ENCODE measurements at places on chromosomes 6 and 20. TPM values are rescaled to one million over a fixed set of nuclear protein-coding genes. Genes with fewer than 3 reads are reported as not detected.

DNA sequence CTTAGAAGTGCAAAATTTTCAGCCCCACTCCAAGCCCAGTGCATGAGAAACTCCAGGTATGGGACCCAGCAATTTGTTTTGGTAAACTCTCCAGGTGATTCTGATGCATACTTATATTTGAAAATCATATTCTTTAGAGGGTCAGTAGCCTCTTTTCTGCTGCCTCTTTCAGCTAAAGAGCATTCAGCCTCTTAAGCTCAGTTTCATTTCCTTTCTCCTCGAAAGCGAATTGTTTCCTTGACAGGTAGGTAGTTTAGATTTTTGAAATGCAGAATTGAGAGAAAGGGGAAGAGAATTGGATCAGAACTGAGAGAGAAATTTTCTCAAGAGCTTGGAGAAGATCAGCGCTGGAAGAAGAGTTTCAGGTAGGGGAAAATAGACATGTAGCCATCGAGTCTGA, 995.8 kb upstream of the FLRT3 start:
- H3K27me3 ChIP-seq, result no peaks in the 10 kb centered on the region
- H3K27ac ChIP-seq, result no peak overlapping the region
- H3K4me3 ChIP-seq, result no peak overlapping the region
- no peaks in the 10 kb centered on the region for H3K36me3 ChIP-seq

DNA sequence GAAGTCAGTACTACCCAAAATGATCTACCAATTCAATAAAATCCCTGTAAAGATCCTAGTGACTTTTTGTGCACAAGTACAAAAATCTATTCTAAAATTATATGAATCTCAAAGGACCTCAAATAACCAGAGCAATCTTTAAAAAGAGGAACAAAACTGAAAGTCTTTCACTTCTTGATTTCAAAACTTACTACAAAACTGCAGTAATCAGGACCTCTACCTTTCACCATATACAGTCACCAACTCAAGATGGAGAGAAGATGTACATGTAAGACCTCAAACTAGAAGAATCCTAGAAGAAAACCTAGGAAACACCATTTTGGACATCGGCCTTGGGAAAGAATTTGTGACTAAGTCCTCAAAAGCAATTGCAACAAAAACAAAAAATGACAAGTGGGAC, 109.5 kb upstream of the CD93 start:
- no peaks in the 10 kb centered on the region for H3K27me3 ChIP-seq
- no peak overlapping the region for H3K27ac ChIP-seq
- no peak for DNase-seq
- H3K36me3 ChIP-seq, result no peaks in the 10 kb centered on the region

SYNJ2 gene
- total RNA-seq, result 12.3 TPM

DNA sequence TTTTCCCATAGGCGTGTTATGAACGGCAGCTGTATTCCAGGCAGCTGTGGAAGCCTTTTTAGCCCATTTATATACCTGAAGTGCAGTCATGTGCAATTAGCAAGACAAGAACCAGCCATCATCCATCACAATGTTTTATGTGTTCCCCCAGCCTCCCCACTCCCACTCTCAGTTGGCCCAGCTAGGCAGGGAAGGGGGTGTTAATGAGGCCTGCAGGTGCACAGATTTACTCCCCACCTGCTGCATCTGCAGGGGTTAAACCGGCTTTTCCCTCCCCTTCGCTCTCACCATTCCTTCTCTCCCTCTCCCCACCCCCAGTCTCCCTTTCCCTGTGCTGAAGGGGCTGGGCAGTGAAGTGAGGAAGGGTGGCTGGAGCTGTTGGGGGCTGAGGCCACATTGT, 149.8 kb upstream of the AKAP12 start:
- H3K4me3 ChIP-seq, result no peak overlapping the region
- DNase-seq, result no peak
- no peaks in the 10 kb centered on the region for H3K27me3 ChIP-seq
- no peaks in the 10 kb centered on the region for H3K36me3 ChIP-seq
- H3K27ac ChIP-seq, result no peak overlapping the region

DNA sequence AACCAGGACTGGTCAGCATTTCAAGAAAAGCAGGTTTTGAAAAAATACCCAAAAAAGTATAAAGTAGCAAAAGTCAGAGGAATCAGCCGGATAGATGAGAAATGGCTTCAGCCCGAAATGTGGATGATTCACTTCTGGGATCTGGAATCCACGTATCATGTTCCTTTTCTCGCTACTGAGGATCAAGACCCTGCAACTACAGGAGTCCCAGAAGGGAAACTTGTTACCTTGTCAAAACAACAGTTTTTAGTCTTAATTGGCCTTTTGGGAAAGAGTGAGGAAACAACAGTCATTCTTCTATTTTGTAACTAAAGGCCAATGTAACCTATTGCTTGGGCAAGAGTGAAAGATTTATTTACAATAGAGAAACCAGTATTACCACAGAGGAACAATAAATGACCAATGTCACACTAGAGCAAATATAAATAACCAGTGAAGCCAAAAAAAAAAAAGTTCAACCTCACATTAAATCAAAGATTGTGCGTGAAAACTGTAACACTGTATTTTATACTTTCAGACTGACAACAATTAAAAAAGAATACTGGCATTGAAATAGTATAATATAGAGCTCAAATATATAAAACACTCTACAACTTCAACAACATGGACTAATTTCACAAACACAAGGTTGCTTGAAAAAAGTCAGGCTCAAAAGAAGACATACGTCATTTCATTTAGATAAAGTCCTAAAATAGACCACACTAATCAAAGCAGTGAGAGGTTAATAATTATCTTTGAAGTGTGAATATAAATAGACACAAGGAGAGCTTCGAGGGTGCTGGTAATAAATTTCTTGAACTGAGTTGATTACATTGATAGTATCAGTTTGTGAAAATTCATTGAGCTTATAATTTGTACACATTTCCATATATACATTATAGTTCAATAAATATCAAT, 116.2 kb downstream of the GFRAL start:
- no peak overlapping the region for H3K27ac ChIP-seq
- no peaks in the 10 kb centered on the region for H3K36me3 ChIP-seq
- no peak for DNase-seq
- no peaks in the 10 kb centered on the region for H3K4me1 ChIP-seq
- H3K27me3 ChIP-seq, result no peaks in the 10 kb centered on the region

DNA sequence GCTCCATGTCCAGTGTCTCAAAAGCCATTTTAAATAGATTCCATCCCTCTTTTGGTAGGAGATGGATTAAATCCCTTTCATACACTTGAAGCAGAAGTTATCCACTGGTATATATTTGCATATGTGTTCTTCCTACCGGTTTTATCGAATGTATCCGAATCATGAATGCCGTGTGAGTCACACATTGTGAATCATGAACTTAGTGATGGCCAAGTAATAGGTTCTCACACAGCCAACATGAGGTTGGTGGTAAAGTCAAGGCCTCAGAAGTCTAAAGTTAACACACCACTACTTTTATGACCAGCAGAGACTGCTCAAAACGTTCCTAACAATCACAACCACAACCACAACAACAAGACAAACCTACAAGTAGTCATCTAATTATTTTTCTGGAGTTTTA, 345.5 kb downstream of the THBS2 start:
- DNase-seq, result no peak
- no peak overlapping the region for H3K27ac ChIP-seq
- H3K4me1 ChIP-seq, result no peaks in the 10 kb centered on the region
- H3K36me3 ChIP-seq, result no peaks in the 10 kb centered on the region

- H3K27me3 ChIP-seq, result no peaks in the 10 kb centered on the region
- no peak overlapping the region for H3K4me3 ChIP-seq
- peak overlapping the region; percentile 62 for H3K27ac ChIP-seq
Measured at GRCh38 chr6:164010441-164011103, 596.1 kb downstream of the QKI start.

DNA sequence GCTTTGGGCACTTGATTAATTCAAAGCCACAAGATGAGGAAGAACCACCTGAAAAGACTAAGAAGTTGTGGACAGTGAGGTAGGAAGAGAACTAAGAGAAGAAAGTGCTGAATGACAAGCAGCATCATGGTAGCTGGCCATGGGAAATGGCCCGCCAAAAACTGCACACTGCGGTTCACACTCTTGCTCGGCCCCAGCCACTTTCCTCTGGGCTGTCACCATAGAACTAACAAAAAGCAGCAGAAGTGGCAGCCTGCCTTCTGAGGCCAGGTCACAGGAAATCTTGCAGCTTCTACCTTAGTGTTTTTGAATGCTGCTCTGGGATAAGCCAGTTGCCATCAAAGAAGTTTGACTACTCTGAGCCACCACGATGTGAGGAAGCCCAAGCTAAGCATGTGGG, 34.8 kb upstream of the ZNFX1 start:
- H3K4me1 ChIP-seq, result no peaks in the 10 kb centered on the region
- H3K36me3 ChIP-seq, result no peaks in the 10 kb centered on the region
- H3K27ac ChIP-seq, result no peak overlapping the region
- no peak for DNase-seq

DNA sequence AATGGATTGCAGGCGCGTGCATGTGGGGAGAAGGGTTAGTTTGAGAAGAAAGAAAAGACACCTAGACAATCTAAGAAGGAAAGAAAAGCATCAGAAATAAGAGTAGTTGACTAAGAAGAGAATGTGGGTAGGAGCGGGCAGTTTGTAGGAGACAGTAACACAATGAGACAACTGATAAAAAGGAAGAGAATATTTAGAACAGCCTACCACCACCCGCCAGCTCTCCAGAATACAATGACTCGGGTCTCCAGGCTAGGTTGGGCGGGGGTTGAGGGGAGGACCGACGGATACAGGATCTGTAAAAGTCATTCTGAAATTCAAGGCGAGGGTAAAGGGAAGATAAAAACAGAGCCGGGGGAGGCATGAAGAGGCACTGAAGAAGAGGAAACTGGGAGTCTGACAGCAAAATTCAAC, 712 bp downstream of the ABHD16A start:
- peak overlapping the region; percentile 99 for H3K27ac ChIP-seq
- H3K27me3 ChIP-seq, result no peaks in the 10 kb centered on the region
- peaks cover 43% of the 10 kb centered on the region for H3K4me1 ChIP-seq
- no peak for DNase-seq
- H3K36me3 ChIP-seq, result peaks cover 20% of the 10 kb centered on the region

SRMS gene
- not detected for total RNA-seq

DNA sequence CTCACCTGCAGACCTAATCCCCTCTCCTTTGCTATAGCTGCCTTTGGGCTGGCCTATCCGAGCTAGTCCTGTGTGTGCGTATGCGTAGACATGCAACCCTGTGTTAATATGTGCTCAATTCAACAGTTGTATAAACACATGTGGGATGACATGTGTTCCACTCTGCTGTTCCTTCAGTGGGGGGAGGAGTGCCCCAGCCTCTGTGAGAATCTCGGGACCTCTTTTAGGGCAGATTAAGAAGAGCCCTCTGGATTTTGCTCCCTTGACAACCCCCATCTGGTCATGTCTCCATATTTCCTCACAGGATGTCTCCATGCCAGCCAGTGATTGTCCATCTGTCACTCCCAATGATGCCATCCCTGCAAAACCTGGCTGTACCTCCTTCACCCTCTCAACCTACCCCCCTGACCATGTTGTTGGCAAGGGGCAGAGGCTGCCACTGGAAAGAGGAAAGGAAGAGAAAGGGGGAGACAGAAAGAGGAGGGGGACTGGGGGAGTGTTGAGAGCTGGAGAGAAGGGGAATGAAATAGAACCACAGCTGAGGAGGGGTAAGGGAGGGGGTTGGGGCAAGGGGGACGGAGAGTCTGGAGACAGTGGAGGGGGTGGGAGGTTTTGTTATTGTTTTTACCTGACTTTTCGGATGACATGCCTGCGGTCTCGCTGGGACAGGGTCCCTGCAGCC, 417 bp downstream of the PRRT1 start:
- H3K4me1 ChIP-seq, result peaks cover 39% of the 10 kb centered on the region
- no peak for DNase-seq
- H3K36me3 ChIP-seq, result peaks cover 7% of the 10 kb centered on the region
- H3K27ac ChIP-seq, result no peak overlapping the region
- H3K27me3 ChIP-seq, result peaks cover 52% of the 10 kb centered on the region

TRIM31 gene
- not detected for total RNA-seq

GRCh38 chr20:59576216-59576953, 28.0 kb upstream of the PHACTR3 start:
- no peak for DNase-seq
- peaks cover 68% of the 10 kb centered on the region for H3K27me3 ChIP-seq
- peak overlapping the region; percentile 65 for H3K4me3 ChIP-seq
- no peaks in the 10 kb centered on the region for H3K36me3 ChIP-seq

DEF6 gene
- total RNA-seq, result 1.0 TPM

- no peak overlapping the region for H3K4me3 ChIP-seq
- no peak overlapping the region for H3K27ac ChIP-seq
- no peaks in the 10 kb centered on the region for H3K36me3 ChIP-seq
- no peak for DNase-seq
- no peaks in the 10 kb centered on the region for H3K4me1 ChIP-seq
Measured at GRCh38 chr6:82584194-82584695, 220.6 kb downstream of the TPBG start.

- H3K4me1 ChIP-seq, result peaks cover 19% of the 10 kb centered on the region
- H3K27me3 ChIP-seq, result peaks cover 10% of the 10 kb centered on the region
- H3K4me3 ChIP-seq, result peak within 1 kb of the TSS; percentile 67
Measured at GRCh38 chr6:32940656-32941213, at the start of gene HLA-DMB. HLA-DMB (minus strand) TSS chr6:32941028; CDS start chr6:32940807, 221 bp downstream.

- H3K27me3 ChIP-seq, result no peaks in the 10 kb centered on the region
- H3K36me3 ChIP-seq, result no peaks in the 10 kb centered on the region
- H3K4me1 ChIP-seq, result no peaks in the 10 kb centered on the region
- no peak for DNase-seq
- H3K27ac ChIP-seq, result no peak overlapping the region
Measured at GRCh38 chr6:102619585-102619984, 1226.1 kb downstream of the GRIK2 start.

SALL4 gene
- total RNA-seq, result 0.25 TPM

- no peak for DNase-seq
- no peaks in the 10 kb centered on the region for H3K27me3 ChIP-seq
- peak overlapping the region; percentile 56 for H3K27ac ChIP-seq
- peaks cover 71% of the 10 kb centered on the region for H3K4me1 ChIP-seq
- no peak overlapping the region for H3K4me3 ChIP-seq
Measured at GRCh38 chr6:56764081-56764566, 121.4 kb upstream of the DST start.

- peak overlapping the region; percentile 92 for H3K27ac ChIP-seq
- H3K4me3 ChIP-seq, result no peak overlapping the region
- no peak for DNase-seq
- H3K27me3 ChIP-seq, result no peaks in the 10 kb centered on the region
- H3K36me3 ChIP-seq, result peaks cover 15% of the 10 kb centered on the region
Measured at GRCh38 chr6:111681860-111682259, 76.2 kb upstream of the TRAF3IP2 start.

DNA sequence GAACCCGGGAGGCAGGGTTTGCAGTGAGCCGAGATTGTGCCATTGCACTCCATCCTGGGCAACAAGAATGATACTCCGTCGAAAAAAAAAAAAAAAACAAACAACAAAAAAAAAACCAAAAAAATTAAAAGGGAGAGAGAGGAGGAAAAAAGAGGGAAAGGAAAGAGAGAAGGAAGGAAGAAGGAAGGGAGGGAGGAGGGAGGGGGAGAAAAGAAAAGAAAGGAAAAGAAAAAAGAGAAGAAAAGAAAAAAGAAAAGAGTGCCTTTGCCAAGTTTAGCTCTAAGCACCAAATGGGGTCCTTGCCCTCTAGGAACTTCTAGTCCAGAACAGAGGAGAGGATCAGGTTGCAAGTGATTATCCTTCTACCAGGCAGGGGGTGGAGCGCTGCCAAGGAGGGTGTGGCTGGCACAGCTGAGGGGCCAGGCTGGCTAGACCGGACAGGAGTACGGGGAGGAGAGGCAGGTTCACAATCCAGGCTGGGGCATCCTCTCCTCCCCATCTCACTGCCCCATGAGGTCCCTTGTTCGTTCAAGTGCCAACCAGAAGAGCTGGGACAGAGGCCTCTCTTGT, 19.1 kb downstream of the GNAS start:
- DNase-seq, result no peak
- H3K27me3 ChIP-seq, result peaks cover 7% of the 10 kb centered on the region
- no peak overlapping the region for H3K27ac ChIP-seq
- no peak overlapping the region for H3K4me3 ChIP-seq
